ENCODE measurements at places on chromosomes 11 and 22.

- DNase-seq = peak; percentile 26
These were observed 5.2 kb downstream of the SLC25A1 start for GRCh38 chr22:19173047-19174035.

DNA sequence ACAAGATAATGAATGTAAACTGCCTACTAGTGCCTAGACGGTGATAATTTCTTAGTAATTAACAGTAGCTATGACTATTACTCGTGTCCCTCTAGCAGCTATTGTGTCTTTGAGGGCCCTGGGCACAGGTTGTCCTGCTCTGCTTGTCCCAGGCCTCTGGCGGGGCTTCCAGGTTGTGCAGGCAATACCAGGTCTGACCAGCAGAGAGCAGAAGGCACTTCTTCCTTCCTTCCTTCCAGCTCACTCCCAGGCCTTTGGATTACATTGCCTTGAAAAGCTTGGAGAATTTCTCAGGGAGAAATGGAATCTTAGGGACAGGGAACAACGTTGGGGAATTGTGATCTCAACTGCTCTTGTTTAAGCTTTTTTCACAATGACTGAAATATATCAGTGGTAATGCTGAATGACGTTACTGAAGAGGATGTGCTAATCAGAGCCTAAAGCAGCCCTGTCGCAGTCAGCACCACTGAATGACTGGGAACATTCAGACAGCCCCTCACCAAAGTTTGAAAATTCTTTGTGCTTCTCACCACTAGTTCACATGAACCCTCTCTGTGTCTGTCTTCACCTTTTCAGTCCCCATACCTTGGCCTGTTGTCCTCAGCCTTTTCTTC lies 8.4 kb upstream of the CCKBR start:
- peak; percentile 79 for DNase-seq

DNA sequence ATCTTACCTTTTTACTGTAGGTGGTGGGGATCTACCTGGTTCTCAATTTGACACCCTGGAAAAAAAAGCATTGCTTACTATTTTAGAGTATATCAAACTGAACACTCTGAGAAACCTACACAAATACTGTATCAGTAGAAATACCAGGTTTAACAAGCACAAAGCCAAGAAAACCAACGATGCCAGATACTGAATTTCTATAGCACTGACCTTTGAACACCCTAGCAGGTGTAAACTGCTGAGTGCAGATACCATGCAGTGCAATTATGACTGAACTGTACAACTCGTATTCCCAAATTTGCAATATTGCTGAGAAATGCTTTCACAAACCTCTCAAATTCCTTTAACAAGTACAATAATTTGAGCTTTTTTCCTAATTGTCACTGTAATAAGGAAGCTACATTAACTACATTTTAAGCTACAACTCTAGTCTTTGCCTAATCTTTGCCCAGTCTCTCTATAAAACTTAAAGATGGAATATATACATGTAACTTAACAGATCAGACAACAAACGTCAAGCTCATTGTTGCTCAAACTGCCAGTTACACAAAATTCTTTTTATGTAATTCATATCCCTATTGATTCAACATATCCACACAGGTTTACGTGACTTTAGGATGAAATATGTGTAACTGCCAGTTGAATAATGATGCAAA lies 8.9 kb downstream of the TAF1D start:
- DNase-seq = no peak

DNA sequence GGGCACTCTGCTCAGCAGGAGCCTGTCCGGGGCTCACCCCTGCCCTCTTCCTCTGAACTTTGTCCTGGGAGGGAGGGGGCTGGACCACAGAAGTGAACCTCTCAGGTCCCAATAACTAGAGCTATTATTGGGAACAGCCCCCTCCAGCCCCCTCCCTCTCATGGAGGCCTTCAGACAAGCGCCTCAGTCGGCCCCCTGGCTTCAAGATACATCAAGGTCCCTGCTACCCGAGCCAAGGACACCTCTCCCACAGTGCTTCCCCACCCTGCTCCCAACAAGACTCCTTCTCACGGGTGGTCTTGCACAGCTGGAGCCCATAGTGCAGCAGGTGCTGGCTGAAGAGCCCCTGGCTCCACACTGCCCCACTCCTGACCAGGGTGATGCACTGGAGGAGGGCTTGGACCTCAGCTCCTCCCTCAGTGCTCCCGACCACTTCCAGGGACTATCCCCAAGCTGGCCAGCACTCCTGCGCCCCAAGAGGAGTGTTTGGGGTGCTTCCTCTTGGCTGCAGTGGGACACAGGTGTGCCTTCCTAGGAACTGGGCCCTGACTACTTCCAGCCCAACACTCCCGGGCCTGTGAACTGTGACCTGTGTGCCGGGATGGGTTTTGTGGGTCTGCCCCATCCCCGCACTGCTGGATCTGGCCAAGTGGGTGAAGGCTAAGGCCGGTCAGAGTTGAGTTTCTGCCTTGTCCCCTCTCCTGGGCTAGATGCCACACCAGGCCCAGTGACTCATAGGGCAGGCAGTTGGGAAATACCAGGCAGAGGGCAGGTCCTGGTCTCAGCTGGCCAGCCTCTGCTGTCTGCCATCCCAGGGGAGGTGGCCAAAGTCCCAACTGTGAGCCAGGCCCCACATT lies 2.2 kb downstream of the PNPLA2 start:
- peak; percentile 92 for DNase-seq

DNA sequence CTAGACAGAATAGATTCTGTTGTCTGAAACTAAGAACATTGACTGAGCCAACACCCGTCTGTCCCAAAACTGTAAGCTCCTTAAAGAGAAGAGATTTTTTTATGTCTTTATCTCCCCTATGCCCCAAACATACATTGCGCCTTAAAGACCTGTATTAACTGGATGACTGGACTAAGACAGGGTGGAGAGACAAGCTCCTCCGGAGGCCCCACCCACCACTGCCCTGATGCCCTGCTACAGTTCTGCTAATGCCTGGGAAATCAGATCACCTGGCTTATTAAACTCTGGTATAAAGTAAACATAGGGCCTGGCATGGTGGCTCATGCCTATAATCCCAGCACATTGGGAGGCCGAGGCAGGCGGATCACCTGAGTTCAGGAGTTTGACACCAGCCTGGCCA lies 203.7 kb downstream of the TENM4 start:
- no peak for DNase-seq

GRCh38 chr11:45252134-45252856 lies 33.8 kb downstream of the SYT13 start:
- DNase-seq = peak; percentile 75

DNA sequence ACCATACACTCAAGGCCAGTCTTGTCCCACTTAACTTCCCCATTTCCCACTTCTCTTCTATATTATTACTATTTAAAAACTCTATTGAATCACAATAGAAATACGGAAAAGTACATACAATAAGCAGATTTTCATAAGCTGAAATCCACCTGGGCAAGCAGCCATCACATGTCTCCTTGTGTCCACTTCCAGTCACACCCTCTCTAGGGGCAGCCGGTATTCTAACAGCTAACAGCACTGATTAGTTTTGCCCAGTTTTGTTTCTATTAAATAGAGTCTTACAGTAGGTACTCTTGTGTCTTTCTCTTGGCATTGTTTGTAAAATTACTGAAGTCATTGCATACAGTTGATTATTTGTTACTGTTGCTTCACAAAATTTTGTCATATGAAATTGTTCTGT lies 37.8 kb downstream of the PPP6R3 start:
- no peak for DNase-seq

GRCh38 chr22:21646608-21647590 lies 4.8 kb downstream of the SDF2L1 start:
- peak; percentile 78 for DNase-seq

DNA sequence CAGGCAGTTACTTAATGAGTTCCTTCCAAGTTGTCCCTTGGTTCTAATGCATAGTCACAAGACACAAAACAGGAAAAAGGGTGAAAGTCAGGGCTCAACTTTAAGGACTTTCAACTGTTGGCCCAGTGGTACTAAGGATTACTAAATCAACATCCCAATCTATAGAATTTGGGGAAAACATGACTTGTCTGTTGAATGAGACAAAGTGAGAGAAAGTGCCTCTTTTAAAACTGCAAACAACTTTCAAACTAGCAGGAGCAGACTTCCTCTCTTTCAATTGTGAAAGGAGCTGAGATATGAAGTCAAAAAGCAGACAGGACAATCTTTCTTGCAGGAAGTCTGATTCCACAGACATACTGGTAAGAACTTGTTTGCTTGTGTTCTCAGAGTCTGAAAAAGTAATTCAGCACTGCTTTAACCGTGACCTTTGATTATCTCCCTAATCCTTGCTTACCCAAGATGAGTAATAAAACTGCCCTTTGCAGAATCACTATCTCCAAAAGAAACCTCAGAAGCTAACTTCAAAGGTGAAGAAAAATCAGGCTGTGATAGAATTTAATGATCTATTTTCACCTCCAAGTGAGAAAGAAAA lies 960.7 kb upstream of the RAG2 start:
- DNase-seq = no peak

GRCh38 chr22:29265305-29265704 lies 2.5 kb downstream of the RHBDD3 start:
- no peak for DNase-seq

GRCh38 chr22:41070665-41071331 lies 21.6 kb upstream of the EP300 start:
- no peak for DNase-seq

DNA sequence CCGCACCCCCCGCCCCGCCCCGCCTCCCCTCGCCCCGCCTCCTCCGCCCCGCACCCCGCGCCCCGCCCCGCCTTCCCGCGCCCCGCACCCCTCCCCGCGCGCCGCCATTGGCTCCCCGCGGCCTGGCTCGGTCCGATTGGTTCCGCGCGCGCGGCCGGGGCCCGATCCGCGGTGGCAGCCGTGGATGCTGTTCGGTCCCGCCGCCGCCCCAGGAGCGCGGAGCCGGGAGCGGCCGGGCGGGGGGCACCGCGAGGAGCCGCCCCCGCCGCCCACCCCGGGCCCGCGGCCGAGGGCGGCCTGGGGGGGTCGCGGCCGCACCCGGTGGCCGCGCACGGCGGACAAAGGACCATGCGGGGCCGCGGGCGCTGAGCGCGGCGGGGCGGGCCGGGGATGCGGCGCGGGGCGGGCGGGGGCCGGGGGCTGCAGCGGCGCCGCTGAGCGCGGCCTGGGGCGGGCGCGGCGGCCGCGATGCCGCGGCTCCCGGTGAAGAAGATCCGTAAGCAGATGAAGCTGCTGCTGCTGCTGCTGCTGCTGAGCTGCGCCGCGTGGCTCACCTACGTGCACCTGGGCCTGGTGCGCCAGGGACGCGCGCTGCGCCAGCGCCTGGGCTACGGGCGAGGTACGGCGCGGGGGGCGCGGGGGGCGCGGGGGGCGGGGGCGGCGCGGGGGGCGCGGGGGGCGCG lies at the start of gene B4GALNT4:
TSS of gene B4GALNT4 (plus strand) at position 164 of the 683 bp plus-strand sequence. CDS start at position 469, 305 bp downstream.
- no peak for DNase-seq

GRCh38 chr11:8025123-8025522 lies 38.0 kb downstream of the EIF3F start:
- DNase-seq = peak; percentile 49

DNA sequence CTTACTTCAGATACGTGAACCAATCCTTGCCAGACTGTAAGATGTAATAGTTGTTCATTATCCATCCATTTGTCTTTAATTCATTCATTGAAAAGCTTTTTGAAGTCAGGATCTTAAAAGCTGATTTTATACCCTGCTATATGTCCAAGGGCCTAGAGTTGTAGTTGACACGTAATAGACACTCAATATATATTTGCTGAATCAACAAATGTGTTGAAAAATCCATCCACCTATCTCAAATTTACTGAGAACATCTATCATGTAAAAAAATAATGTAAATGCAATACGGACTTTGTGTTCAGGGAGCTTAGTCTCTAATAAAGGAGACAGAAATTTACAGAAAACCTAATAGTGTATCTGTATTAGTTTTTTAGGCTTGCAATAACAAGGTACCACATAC lies 521.0 kb downstream of the METTL15 start:
- DNase-seq = no peak

- no peak for DNase-seq
These were observed 52.0 kb downstream of the AMBRA1 start for GRCh38 chr11:46541593-46542371.

- DNase-seq = no peak
These were observed 12.8 kb upstream of the MOB2 start for GRCh38 chr11:1499261-1499890.

DNA sequence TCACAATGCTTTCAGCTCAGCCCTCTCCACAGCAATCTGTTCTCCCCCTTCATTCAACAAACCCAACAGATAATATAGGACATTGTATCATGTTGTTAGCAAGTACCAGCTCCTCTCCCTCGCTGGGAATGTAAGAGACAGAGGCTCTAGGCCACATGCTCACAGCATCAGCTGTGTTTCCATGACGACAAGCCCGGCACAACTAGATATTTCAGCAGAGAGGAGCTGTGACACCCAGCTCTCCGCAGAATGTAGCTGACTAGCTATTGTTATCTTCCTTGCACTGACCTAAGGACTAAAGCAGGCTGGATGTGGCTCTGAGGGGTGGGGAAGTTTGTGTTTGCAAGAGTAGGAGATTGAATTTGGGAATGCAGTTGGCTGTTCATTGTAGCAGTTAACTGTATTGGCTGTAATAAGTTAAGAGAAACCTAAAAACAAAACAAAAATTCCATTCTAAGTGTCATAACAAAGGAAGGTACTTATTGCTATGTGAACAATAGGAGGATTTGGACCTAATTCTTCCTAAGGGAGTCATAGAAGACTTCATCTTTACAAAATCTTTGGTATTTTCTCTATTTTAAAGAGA lies 28.0 kb upstream of the RRAS2 start:
- DNase-seq = peak; percentile 28

GRCh38 chr11:36631774-36632173 lies 33.7 kb upstream of the RAG2 start:
- DNase-seq = no peak

- DNase-seq = peak; percentile 92
These were observed 44.4 kb upstream of the CLDN5 start for GRCh38 chr22:19568337-19569275.

DNA sequence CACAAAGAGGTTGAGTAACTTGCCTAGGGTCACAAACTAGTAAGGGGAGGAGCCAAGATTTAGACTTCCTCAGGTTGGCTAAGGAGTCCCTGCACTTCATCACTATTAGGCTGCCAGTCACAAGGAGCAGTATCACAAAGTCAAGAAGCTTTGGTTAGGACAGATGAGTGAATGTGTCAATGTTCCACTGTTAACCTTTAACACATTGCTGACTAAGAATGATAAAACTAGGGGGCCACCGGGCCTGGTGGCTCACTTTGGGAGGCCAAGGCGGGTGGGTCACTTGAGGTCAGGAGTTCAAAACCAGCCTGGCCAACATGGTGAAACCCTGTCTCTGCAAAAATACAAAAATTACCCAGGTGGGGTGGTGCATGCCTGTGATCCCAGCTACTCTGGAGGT lies 32.0 kb downstream of the TMEM123 start:
- DNase-seq = peak; percentile 50
